ENCODE measurements at places on chromosomes 7 and 10.

- DNase-seq, result no peak
These were observed 20.8 kb downstream of the LOXL4 start for GRCh38 chr10:98246911-98247805.

GRCh38 chr7:8481096-8481495 is 47.7 kb downstream of the NXPH1 start:
- DNase-seq, result no peak

- no peak for DNase-seq
These were observed 848.9 kb downstream of the REEP3 start for GRCh38 chr10:64369885-64370773.

- no peak for DNase-seq
These were observed 91.8 kb upstream of the KMT2C start for GRCh38 chr7:152527610-152528032.

DNA sequence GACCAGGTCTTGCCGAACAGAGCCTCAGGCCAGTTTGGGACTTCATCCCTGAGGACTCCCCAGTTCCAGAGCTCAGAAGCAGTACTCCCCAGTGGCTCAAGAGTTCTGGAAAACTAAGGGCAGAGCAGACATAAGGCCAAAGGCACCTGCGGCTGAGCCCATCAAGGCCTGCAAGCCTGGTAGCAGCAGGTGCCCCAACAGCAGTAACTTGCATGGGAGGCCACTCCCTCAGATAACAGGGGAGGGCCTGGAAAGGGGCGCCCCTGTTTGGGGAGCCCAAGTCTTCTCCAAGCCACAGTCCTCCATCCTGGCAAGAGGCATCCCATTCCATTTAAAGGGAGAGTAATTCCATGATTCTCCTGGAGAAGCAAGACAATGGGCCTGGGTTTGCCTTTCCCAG is 13.0 kb downstream of the POLL start:
- DNase-seq, result no peak

DNA sequence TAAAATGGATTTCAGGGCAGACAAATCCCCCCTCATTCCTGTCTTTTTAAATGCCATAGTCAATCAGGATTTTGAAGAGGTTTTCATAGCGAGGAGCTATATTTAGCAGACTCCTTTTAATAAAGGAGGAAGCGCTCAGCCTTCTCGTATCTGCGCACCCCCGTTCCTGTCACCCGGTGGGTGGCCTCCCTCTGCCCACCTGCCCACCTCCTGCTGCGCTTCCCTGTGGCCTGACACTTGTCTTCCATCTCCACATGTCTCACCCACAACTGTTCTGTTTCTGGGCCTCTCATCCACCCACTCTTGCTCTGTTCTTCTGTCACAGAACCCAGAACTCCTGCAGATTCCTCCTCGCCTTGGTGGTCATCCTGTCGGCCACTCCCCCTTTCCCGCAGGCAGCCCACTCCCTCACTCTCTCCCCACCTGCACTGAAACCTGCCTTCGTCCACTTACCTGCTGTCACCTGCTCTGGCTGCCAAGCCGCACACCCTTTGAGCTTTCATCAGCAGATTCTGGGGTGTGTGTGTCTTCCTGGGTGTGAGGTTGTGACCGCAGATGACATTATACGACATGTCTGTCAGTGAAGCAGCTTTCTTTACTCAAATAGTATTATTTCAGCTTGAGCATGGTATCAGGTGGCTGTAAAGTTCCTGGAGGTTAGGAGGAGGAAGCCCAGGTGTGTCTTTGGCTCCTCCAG is 163.5 kb upstream of the AGK start:
- DNase-seq, result no peak

DNA sequence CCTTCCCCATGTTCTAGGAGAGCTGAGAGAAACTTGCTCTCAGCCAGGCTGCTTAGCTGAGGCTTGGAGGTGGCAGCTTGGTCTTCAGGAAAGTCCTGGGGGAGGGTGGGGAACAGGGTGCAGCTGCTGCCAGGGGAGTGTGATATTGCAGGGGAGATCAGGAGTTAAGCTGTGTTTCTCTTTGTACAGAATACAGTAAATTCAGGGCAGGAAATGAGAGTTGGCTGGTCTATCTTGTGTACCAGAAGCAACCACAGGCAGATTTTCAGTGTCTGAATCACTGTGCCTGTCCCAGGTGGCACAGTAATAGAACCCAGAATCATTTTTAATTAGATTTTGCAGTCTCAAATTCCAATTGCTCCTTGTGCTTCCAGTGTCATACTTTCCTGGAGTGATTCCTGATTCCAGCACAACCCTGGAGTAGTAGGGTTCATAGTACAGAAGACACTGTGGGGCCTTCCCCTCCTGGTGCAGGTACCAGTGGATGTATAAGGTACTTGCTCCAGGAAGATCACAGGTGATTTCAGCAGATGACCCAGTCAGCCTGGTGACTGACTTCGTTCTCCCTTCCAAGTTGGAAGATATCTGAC is 94.0 kb upstream of the TARP start:
- DNase-seq, result peak; percentile 51

DNA sequence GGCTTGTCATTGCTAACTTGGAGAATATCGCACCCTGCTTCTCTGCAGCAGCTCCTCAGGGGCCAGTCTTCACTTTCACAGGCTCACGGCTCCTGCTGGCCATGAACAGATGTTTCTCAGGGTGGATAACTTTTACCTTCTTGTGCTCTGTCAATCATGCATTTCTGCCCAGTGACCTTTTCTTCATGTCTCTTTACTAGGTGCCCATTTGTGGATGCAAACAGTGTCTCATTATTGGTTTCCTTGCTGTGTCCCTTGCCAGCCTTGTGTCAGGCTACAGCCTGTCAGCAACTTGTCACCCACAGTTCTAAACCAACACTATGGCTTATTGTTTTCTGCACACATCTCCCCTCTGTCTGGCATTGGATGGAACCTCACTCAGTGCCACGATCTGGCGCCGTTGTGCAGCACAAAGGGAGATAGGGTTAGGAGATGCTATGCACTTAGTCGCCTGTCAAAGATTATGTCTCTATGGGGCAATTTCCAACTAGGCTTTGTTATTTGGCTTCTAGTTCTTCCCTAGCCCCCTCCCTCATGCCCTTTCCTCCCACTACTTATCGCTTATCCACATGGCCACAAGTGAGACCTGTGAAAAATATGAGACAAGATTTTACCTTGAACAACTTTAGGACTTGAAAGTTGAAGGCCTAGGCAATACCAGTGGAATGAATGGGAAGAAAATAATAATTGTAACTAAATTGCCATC is 45.7 kb upstream of the NXPH1 start:
- DNase-seq, result no peak

DNA sequence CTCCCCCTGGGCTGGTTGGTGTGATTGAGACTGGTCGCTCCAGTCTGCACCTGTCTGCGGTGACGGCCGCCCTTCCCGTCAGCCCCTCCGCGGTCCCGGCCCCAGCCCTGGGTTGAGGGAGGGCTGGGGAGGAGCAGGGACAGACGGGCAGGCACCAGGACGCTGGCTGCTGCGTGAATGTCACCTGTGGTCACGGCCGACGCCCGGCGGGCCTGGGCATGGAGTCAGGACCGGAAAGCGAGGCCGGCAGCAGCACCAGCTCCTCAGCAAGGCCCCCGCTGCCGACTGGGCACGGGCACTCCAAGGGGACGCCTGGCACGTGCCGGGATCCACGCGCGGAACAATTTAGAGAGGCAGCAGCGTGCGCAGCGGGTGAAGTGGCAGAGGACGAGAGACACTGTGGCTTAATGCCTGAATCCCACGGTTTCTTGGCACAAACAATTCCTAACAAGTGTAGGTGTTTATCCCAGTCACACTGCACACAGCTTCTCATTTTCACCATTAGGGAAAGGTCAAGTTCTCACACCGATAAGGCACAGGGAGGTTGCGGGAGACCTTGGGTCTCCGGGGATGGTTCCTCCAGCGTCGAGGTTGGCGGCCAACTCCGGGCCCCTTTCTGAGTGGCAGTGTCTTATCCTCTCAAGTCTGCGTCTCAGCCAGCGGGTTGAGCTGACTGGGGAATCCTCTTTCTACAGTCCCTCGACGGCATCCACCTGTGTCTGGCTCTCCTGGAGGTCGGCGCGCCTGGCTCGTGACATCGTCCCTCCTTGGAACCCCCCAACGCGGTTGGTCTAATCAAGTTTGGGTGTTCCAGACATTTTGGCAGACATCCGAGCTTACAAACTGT is 66.4 kb upstream of the ADGRA1 start:
- DNase-seq, result no peak

DNA sequence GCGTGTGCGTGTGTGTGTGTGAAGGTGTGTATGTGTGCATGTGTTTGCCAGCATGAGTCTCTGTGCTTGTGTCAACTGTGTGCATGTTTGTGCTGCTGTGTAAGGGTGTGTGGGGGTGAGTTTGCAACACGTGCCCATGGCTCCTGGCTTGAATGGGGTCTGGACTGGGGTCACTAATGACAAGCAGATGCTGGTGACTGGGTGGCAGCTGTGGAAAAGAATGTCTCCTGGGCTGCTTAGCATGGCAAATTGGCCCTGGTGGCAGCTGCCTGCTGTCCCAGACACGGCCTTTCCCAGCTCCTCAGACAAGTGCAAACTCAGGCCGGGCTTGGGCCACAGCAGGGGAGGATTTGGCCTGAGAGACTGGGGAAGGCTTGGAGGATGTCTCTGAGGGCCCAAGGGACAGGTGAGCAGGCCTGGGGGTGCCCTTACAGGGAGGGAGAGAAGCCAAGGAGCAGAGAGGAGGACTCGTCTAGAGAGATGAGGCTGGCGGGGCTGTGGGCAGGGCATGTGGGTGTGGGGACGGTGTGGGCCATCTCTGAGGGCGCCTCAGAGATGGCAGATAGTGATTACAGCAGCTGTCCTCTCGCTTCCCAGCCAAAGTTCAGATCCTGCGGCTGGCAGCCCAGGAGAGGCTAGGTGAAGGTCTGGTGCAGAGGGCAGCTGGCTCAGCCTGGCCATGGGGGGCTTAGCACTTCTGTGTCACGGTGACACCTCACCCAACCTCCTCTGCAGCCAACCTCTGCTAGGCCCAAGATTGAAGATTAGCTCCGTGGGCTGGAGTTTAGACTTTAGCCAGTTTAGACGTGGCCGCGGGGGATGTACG is 1.5 kb downstream of the AQP1 start:
- no peak for DNase-seq

DNA sequence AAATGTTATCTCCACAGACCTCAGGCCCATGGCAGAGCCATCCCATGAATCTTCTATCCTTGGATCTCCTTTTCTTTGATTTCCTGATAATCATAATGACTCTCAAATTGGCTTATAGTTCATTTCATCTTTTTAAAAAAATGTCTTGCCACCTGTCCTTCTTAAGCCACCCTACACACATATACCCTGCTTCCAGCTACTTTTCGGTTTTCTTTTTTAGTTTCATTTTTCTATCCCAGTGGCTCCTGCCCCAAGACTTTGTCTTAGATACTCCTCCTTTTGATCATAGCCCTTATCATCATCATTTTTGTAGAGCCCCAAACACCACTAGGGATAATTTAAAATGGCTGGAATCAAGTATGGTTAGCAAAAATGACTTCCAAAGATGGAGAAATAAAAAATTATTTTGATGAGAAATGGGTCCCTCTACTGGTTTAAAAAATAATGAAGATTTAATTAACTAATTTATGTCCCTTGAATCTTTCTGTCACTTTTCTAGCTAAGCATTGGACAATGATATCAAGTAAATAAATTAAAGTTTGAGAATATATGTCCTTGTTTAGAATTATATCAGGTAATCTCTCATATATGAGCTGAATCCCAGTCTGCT is 277.3 kb upstream of the SEMA3D start:
- DNase-seq, result no peak

GRCh38 chr7:14590206-14590605 is 312.3 kb downstream of the DGKB start:
- DNase-seq, result no peak

DNA sequence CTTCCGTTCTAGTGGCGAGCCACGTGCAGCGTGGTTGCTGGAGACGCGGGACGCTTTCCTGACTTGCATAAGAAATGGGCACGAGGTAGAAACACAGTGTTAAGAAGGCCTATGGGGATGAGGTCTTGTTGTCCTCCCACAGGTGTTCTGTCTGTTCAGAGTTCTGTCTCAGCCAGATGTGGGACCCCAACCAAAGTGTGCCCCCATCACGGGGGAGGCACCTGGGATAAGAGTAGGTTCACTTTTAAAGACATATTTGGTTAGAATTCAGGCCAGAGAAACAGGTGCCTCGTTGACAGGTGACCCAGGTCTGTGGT is 56.0 kb upstream of the PITRM1 start:
- DNase-seq, result no peak

DNA sequence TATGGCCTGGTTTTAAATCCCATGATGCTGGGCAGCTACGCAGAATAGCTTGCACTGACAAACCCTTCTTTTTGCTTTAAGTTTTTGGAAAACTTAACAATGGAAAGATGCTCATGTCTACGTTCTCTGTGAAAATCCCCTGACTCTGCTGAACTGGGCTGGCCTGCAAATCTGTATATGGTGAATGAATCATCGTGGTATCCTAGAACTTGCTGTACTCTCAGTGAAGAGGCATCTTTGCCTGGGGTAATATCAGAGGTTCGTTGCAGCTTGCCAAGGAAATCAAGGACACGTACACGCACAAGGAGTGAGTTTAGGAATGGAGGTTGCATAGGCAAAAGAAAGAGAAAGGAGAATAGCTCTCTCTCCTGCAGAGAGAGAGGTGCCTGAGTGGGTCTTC is 382.0 kb upstream of the ADARB2 start:
- DNase-seq, result no peak

DNA sequence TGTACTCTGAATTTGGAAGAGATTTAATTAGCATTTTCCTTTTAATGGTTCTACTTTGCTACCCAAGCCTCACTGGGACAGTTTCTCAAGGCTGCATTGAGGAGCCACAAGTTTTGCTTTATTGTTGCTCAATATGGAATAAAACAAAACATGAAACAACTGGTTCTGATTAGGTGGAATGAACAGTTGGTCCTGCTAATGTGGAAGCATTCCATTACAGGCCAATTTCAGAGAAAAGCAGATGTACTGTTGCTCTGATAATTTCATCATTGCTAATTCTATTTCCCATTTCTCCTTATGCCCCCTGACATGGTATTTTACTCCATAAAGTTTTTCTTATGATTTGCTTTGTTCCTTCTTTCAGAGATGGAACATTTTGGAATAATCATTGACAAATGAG is 66.0 kb upstream of the PAPSS2 start:
- DNase-seq, result no peak

GRCh38 chr7:1531263-1531978 is 919 bp downstream of the MAFK start:
- DNase-seq, result peak; percentile 42

GRCh38 chr10:33189363-33189762 is 145.1 kb downstream of the NRP1 start:
- no peak for DNase-seq
